ENCODE measurements at places on chromosomes 6 and 20.

DNA sequence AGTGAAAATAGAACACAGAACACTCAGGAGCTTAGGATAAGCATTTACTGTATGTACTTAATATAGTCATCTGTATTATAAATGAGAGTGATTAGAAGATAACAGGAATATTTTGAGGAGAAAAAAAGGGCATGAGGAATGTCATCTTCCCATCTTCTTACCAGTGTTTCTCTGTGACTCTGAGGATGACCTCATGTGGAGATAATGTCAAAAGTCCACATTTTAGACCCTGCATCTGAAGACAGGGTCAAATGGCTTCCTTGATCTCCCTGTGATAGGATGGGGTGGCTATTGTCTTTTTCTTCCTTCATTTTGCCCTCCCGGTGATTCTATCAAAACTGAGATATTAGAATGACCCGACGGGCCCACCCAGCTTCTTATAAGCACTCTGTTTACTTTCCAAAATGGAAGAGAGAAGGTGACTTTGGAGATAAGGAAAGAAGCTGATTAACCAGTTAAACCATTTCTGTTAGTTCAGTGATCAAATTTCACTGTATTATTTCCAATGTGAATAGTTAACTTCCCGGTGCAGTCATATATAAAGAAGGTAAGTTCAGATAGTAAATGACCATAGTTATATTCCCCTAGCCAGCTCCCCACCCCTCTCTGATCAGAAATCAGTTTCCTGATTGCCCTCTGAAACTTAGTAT is 115.7 kb upstream of the SALL4 start:
- no peak for DNase-seq

DNA sequence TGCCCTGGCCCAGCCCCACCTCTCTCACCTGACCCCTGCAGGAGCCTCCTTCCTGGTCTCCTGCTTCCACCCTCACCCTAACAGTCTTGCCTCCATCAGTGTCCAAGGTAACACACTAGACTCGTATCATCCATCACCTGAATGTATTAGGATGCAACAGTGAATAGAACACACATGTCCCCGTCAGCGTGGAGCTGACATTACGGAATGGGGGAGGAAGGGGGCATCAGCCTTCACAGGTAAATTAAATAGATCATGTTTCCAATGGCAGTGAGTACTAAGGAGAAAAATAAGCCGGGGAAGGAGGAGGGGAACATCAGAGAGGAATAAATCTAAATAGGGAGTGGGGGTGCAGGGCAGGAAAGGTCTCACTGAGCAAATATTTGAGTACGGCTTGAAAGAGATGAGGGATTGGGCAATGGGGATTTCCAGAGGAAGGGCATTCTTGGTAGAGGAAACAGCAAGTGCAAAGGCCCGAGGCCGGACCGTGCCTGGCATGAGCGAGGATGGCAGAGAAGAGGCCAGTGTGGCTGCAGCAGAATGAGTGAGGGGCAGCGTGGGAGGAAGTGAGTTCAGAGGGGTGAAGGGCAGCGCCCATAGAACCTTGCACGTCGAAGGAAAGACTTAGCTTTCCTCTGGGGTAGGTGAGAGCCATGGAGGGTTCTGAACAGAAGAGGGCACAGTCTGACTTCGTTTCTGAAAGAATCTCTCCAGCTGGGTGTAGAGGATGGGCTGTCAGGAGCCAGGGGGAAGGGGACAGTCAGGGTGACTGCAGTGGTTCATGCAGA is 110.1 kb upstream of the PTPN1 start:
- DNase-seq = no peak

GRCh38 chr20:18705490-18705889 is 108.1 kb upstream of the SCP2D1 start:
- DNase-seq = no peak

GRCh38 chr6:79605061-79605460 is 26.1 kb upstream of the SH3BGRL2 start:
- no peak for DNase-seq

- no peak for DNase-seq
These were observed 9.7 kb downstream of the PNISR start for GRCh38 chr6:99415446-99415845.

DNA sequence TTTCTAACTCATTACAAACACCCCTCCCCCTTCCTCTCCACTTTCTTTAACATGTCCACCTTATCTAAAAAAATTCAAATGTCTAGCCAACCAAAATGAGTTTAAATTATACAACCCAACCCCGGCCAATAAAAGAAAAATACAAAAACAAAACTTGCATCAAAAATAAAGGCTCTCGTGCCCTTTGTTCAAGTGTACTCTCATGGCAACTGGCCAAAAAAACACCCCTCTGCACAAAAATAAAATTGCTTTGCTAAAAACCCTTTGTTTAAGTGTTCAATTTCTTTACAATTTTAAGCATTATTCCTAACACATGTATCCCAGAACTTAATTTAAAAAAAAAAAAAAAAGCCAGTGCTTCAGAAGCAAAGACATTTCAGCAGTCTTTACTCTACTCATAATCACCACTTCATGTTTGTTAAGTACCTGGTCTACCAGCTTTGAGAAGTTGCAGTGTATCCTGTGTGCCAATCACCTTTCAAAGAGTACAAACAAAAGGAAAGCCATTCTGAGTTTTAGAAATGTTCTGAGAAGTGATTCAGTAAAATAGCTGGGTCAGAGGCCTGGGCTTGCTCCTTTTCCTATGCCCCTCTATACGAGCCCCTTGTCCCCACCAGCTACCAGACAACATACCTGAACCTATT is 87.5 kb downstream of the MDN1 start:
- DNase-seq = no peak

DNA sequence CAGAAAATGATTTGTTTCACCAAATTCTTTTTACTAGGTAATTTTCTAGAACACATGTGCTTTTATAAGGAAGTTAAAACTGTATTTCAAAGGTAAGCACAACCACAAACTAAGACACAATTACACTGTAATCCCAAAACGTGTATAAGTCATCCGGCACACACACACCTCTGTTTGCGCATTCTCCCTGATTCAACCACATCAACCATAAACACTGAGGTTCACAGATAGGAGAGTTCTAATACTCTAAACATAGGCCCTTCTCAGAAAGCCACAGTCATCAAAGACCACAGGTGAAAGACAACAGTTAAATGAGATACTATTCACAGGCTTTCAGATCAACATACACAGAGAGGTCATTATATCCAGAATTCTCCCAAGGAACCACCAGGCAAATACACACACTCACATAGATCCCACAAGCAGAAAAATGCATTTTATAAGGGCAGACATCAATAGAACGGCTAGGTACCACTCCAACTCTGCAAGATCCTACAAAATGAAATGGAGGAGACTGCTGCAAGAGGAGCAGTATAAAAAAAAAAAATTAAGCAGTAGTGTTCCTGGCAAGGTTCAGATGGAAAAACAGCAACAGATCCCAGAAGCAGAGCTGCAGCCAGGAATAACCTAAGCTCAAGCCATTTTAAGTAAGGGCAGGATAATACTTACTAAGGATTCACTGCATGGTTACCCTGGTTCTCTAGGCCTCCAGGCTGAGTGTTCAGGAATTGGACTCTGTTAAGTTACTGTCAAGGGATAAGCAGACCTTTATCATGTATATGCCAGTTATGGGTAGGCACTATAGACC is 6.6 kb upstream of the FBXO9 start:
- peak; percentile 36 for DNase-seq

DNA sequence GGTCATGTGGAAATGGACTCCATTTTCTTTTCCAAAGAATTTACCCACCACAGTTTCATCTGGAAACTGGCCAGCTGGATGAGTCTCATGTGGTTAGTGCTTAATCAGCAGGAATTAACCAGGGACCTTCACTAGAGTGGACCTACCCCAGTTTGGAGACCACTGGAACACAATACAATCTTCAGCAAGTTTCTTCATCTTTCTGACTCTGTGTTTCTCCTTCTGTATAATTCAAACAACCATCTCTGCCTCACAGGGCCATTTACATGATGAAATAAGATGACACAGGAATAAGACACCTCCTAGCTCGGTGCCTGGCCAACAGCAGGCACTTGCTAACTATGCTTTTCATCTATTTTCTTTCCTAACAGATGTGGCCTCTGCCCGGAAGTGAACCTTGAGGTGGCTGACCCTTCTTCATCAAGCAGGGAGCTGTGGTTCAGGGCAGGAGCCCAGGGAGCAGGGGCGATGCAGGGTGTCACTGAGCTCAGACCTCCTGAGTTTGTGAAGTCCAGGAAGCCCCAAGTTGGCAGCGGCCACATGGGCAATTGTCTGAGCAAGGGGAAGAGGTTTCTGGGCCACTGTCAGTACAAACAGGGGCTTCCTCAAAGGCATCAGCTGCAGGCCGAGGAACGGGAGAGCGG is 98.8 kb downstream of the SOD2 start:
- DNase-seq = no peak

GRCh38 chr6:141874930-141875602 is 257.7 kb upstream of the GJE1 start:
- DNase-seq = no peak

DNA sequence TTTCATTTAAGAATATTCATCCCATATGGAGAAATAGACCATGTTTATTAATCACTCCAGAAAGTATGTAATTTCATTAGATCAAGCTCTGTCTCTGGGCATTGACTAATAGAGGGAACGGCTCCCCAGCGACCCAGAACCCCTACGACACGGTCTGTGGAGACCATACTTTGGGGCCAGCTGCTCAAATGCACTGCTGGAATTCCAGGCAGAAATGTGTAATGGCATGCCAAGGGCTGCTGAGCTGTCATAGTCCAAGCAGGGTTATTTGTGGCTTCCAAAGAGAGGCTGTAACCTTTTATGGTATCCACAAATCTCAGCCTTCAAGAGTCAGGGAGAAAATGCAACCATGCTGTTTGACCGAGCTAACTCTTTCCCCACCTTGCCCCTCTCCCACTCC is 755.8 kb downstream of the DHX35 start:
- DNase-seq = no peak

- no peak for DNase-seq
These were observed 45.1 kb downstream of the TRERF1 start for GRCh38 chr6:42406306-42407280.

DNA sequence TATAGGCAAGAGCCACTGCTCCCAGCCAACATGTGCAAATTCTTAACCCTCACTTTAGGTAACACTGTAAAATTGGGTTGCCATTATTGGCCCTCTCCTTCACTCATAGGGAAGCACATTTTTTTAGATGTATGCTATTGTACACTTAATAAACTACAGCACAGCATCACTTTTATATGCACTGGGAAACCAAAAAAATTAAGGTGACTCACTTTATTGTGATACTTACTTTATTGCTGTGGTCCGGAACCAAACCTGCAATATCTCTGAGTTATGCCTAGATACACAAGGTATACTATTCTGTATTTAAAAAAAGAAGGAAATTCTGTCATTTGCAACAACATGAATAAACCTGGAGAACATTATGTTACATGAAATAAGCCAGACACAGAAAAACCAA is 40.5 kb downstream of the IPCEF1 start:
- no peak for DNase-seq

DNA sequence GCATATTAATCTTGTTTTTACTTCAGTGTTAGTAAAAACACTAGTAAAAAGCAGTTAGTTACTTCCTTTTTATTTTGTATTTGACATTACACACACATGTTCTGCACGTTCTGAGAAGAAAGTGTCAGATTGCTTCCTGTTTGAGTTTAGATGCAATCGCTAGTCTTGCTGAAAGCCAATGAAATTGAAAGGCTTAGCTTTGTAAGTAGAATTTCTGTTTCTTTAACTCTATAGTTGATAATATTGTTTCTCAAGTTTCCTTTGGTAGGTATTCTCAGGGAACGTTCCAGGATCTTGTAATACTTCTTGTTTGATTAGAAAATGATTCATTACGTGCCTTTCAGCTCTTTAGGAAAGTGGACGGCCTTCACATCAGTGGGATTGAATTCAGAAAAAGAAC is 55.0 kb downstream of the CDKAL1 start:
- DNase-seq = no peak

- DNase-seq = no peak
These were observed 36.0 kb downstream of the PIM1 start for GRCh38 chr6:37205997-37206340.

GRCh38 chr6:131255911-131256310 is 120.6 kb downstream of the AKAP7 start:
- no peak for DNase-seq

DNA sequence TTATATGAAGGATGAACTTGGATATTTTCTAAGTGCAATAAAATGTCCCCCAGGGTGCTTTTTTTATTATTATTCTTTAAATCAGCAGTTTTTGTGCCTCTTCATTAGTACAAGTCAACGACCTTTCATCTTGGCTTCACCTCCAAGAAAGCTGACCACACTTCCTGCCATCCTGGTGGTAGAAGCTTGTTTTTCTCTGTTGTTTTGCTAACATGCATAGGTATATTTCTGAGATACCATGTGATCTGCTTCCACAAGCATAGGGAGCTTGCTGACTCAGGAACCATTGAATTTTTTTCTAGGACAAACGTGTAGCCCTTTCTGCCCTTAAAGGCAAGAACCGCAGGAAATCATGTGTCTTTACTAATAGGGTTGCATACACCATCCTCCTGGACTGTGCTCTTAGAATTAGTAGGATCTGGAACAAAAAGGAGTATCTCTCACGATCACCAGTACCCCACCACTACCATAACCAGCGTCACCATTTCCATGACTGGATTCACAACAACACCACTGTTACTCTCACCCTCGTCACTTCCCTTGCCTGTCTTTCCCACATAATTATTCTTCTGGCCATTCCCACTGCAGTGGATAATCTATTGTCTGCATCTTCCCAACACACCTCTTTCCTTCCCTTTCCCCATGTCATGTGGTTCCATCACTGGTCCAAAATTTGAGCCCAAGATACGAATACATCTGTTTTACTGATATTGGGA is 207.1 kb downstream of the MAFB start:
- no peak for DNase-seq

GRCh38 chr6:35736253-35736894 is 458 bp upstream of the ARMC12 start:
- DNase-seq = peak; percentile 85

DNA sequence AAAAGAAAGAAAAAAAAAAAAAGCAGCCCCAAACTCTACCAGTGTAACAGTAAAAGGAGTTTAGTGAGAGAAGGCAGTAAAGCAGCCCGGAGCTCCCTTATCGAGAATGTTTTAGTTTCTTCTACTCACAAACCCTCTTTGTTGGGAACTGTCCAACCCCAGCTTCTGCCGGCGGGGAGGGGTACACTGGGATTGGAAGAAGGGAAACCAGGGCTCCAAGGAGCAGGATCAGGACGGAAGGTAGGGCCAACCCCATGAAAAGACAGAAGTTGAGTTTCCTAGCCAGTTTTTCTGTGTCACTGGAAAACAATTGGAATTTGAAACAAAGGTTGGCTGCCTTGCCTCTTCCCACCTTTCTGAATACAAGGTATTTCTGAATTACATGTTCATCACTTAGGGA is 66.0 kb downstream of the KIZ start:
- no peak for DNase-seq
